Activated CD4-positive, alpha-beta T cell treated with anti-CD3 and anti-CD28 coated beads for 48 hours (primary cell): ENCODE measurements at places on chromosomes 12 and 14.

GRCh38 chr14:75542588-75543091, 20.4 kb downstream of the BATF start:
- peak; percentile 91 for DNase-seq

DNA sequence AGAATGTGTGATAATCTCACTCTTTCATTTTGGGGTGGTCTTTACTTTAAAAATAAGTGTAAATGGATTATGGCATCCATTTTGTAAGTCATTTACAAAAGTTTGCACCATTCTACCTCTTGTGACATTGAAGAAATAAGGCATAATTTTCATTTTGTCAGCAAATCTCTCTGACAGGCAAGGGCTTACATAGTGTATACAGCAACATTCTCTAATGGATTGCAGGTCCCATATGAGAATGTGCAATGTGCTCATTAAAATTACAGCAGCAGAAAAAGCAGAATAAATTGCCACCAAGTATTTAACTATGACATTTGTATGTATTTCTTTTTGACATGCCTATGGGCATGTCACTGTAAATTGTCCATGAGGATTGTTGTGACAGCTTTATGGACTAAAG, 223.6 kb downstream of the TMEM117 start:
- DNase-seq: no peak

GRCh38 chr12:57874166-57875108, 27.9 kb upstream of the CTDSP2 start:
- no peak for DNase-seq

GRCh38 chr12:69039911-69040310, 106.9 kb upstream of the CPM start:
- no peak for DNase-seq

DNA sequence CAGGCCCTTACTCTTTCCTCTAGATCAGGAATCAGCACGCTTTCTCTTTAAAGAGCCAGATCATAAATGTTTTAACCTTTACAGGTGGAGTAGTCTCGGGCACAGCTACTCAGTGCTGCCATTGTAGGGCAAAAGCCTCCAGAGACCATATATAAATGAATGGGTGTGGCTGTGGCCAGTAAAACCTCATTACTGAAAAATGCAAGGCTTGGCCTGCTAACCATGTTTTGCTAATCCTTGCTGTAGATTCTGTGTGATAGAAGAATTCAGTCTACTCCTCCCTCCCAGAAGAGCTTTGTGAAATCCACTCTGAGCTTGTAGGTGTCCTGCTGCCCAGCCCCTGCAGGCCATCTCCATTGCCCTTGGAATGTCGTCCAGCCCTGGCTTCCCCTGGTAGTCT, 58.1 kb downstream of the HSP90AA1 start:
- DNase-seq: no peak

- DNase-seq: no peak
These were observed 77.8 kb downstream of the DIO2 start for GRCh38 chr14:80133457-80133856.

- DNase-seq: no peak
These were observed 71.4 kb upstream of the POC1B start for GRCh38 chr12:89597210-89597609.

- no peak for DNase-seq
These were observed 47.9 kb downstream of the GALC start for GRCh38 chr14:87944987-87945604.

GRCh38 chr14:24146453-24146977, at the start of gene PSME2:
Gene PSME2 (minus strand): TSS chr14:24146610. CDS start chr14:24146581, 29 bp downstream.
- DNase-seq: peak; percentile 94

GRCh38 chr12:72261885-72262284, 10.3 kb upstream of the TRHDE start:
- DNase-seq: no peak

GRCh38 chr12:24118668-24119067, 169.2 kb upstream of the SOX5 start:
- DNase-seq: no peak

DNA sequence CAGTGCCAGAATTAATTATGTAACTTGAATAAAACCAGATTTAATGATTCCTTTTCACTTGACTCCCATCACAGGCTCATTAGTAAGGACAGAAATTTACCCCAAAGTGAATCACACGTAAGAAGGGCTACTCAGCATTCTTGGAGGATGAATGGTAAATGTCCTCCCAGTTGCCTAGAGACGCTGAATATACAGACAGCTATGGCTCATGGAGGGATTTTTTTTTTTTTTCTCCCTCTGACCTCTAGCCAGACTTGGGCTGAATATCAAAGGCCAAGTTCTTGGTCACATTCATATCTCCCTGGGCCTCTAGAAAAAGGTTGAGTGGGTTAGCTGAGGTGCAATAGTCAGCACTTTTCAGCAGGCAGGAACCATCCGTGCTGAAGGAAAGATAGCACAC, 77.5 kb downstream of the PHLDA1 start:
- no peak for DNase-seq

DNA sequence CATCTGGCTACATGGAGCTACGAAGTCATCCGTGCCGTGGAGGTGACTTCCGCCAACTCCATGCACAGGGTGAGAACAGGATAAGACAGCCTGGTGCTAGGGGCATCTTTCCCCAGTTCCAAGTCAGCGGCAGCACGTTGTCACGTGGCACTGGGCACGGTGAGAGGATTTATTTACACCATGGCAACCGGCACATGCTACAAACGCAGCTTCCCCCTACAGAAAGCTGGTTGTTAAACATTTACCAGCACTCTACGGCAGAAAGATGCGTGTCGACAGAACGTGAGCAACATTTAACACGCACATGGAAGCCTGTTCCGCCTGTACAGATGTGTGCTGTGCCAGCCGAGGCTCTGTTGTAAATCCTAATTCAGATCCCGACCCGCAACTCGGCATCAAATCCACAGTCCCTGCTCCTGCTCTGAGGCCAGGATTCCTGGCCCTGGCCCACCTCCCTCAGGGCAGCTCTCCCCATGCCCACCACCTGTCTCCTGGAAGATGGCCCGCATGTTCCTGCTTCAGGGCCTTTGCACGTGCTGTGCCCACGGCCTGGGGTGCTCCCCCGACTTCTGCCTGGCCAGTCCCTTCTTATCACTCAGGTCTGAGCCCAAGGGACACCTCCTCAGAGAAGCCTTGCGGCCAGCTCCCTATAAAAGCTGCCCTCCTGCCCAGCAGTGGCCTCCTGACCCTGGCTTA, 114.1 kb downstream of the RFLNA start:
- no peak for DNase-seq

DNA sequence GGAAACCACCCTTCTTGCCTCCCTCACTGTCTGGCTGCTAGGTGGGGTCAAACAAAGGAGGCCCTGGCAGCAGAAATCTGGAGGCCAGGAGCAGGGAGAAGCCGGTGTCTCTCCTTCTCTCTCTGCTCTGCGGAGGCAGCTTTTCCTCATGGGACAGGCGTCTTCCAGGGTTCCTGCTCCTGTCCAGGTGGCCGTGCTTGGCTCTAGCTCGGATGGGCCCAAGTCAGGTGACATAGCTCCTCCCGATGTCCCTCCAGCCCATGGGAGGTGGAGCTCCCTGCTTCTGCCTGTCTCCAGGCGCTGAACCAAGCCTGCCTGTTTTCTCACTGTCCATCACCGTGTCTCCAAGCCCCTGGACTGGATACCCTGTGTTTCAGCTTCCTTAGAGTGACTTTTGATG, 30.5 kb upstream of the FZD10 start:
- DNase-seq: no peak

DNA sequence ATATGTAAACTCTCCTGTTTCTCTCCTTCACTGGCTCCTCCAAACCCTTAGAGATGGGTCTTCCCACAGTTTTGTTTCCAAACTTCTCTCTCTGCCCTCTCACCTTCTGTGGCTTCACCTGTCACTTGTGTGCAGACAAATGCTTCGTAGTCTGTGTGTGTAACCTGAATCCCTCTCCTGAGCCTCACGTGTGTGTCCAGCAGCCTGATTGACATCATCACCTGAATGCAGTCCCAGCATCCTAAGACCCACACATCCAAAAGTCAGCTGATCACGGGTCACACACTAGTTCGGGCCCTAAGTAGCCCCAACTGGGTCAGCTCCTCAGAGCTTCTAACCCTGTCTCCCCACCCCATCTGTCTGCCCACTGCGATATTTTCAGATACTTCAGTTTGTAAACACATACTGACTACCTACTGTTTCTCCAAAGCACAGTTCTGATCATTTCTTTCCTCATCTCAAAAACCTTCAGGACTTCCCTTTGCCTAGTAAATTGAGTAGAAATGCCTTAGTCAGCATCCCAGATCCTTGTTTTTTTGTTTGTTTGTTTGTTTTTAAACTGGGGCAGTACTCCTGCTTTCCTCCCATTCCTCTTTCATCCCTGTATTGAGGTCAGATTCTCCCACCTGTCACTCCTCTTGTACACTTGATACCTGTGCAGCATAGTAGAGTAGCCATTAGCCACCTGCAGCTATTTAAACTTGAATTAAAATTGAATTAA, 23.7 kb downstream of the FNTB start:
- DNase-seq: no peak

- DNase-seq: no peak
These were observed 82.1 kb upstream of the FSCB start for GRCh38 chr14:44589180-44589579.

- DNase-seq: peak; percentile 83
These were observed 4.3 kb upstream of the CD9 start for GRCh38 chr12:6195665-6196535.

- no peak for DNase-seq
These were observed 13.2 kb downstream of the FMNL3 start for GRCh38 chr12:49693931-49694444.

DNA sequence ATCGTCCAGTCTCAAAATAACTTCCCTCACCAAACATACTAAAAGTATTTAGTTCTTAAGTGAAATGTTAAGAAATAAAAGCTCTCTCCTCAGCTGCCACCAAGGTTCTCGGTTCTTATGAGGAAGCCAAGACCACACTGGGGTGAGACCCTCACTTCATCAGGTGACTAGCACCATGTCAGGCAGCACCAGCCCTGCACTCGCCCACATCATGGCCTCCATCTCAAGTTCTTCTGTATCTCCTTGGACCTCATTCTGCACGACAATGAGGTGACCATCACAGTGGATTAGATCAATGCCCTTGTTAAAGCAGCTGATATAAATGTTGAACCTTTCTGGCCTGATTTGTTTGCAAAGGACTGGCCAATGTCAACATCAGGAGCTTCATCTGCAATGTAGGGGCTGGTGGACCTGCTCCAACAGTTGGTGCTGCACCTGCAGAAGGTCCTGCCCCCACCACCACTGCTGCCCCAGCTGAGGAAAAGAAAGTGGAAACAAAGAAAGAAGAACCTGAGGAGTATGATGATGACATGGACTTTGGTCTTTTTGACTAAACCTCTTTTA, 12.4 kb downstream of the SEC23A start:
- no peak for DNase-seq

- DNase-seq: no peak
These were observed 249.7 kb downstream of the LRIG3 start for GRCh38 chr12:58670623-58671022.

DNA sequence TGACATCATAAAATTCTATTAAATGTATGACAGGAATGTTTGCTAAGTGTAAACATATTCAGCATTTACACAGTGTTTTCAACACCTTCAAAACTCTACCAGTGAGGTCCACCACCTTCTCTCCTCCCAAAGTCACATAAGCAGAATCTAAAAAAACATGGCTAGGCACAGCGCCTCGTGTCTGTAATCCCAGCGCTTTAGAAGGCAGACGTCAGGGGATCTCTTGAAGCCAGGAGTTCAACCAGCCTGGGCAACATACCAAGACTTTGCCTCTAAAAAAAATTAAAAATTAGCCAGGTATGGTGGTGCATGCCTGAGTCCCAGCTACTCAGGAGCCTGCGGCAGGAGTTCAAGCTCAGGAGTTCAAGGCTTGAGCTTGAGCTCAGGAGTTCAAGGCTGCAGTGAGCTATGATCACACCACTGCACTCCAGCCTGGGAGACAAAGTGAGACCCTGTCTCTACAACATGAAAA, 30.0 kb downstream of the NUMB start:
- DNase-seq: no peak

- no peak for DNase-seq
These were observed 7.6 kb downstream of the MLXIP start for GRCh38 chr12:122086116-122086515.

DNA sequence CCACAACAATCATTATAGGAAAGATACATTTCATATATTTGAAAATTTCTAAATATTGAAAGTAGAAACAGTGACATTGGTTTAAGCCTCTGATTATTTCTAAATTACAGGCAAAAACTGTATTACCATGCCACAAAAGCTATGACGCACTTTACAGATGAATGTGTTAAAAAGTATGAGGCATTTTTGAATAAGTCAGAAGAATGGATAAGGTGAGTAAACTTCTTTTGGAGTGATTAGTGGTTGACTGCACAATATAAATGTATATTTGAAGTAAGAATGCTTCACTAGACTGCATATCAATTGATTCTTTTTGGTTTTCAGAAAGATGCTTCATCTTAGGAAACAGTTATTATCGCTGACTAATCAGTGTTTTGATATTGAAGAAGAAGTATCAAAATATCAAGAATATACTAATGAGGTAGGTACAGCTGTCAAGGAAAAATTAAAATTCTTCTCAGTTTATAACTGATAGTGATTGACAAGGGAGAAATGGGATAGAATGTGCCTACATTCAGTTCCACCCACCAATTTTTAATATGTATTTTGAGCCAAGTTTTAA, 45.0 kb downstream of the TBK1 start:
- DNase-seq: no peak

- DNase-seq: no peak
These were observed 189.5 kb downstream of the KCNC2 start for GRCh38 chr12:75020068-75020557.

DNA sequence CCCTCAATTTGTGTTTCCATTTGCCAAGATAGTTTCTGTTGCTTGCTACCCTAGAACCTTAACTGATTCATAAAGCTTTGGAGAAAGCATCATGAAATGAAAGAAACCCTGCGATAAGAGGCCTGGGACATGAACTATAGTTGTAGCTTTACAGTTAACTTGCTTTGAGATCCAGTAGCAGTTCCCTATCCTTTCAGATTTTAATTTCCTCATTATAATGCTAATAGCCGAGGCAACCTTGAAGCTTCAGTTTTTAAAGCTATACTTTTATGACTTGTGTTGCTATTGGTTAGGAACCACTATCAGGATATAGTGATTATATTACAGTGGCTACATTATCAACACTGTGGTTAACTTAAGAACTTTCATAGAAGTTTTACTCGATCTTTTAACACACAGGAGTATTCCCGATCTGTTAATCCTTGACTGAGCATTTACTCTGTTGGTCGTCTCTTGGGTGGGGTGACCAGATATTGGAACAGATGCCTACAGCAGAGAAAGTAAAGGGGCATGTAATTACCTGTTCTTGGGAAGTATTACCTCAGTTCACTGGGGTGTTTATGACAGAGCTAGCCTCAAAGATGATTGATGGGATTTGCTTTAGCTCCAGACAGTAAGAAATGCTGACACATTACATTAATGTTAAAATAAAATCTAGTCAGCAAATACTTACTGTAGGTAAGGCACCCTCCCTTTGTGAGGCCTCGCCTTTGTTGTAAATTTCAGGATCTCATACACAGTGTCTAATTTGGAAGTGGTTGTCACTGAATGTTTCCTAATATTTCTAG, 86.2 kb upstream of the CSRP2 start:
- no peak for DNase-seq

- no peak for DNase-seq
These were observed 28.9 kb downstream of the HRK start for GRCh38 chr12:116852303-116852702.

- DNase-seq: no peak
These were observed 68.2 kb upstream of the FGD4 start for GRCh38 chr12:32331133-32331532.

- DNase-seq: no peak
These were observed 1.5 kb downstream of the EML5 start for GRCh38 chr14:88791252-88791621.

- peak; percentile 35 for DNase-seq
These were observed 1.0 kb downstream of the BLTP3B start for GRCh38 chr12:100141666-100141997.
